ENCODE measurements at places on chromosomes 16 and 17. TPM values are rescaled to one million over a fixed set of nuclear protein-coding genes. Genes with fewer than 3 reads are reported as not detected.

DNA sequence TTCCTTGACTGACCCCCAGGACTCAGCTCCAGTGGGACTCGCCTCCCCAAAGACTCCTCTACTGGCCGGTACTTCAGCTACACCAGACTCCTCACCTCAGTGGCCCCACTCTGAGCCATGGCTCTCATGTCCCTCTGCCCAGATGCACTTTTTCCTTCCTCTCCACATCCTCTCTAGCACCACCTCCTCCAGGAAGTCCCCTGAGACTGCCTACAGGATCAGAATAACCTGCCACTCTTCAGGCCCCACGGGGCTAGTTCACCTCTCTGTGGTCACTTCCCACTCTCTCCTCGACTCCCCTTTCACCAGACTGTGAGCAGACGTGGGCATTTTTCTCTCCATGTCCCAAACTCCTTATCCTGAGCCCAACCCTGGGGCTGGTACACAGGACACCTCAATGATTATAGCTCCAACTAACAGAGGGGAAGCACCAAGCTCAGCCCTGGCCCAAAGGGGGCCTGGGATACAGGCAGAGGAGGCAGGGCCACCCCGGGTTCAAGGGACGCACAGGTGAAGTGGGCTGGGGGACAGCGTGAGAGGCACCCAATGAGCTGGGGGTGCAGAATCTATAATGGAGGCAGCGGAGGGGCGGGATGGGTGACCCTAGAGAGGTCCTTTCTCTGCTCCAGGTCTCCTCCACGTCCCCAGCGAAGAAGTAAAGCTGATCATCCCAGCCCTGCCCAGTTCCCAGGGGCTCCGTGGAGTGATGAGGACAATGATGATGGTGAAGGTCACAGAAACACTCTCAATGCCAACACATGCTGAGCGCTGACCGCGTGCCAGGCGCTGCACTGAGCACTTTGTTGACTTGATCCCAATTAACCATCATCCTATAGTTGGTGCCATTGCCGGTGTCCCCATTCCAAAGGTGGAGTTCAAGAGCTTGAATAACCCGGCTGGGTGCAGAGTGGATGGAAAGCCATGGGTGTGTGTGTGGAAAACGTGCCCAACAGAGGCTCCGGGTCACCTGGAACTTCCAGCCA, 3.9 kb downstream of the TRPV3 start:
- no peak for DNase-seq
- no peak overlapping the region for H3K27ac ChIP-seq
- peaks cover 15% of the 10 kb centered on the region for H3K4me1 ChIP-seq
- no peaks in the 10 kb centered on the region for H3K36me3 ChIP-seq
- no peaks in the 10 kb centered on the region for H3K27me3 ChIP-seq
- no peak overlapping the region for H3K4me3 ChIP-seq

The C1QTNF8 gene
- total RNA-seq = not detected

The OR3A1 gene
- total RNA-seq = 0.23 TPM

The FNDC8 gene
- not detected for total RNA-seq

DNA sequence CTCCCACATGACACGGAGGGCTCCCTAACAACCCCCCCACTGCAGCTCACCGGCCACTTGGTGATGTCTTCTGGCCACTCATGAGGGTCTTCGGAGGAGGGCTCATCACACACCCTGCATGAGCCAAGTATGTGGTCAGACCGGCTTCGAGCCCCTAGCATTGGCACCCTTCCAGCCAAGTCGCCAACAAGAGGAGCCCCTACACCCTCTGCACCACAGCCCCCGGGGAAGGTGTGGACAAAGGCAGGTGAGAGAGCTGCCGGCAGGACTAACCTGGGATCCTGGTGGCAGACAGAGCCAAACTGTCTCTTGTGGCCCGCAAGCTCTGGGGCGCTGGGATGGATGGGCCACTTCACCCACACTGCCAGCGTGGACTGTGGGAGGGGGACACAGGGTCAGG, 6.5 kb downstream of the SNRNP25 start:
- H3K4me1 ChIP-seq = no peaks in the 10 kb centered on the region
- no peaks in the 10 kb centered on the region for H3K27me3 ChIP-seq
- H3K36me3 ChIP-seq = peaks cover 5% of the 10 kb centered on the region
- no peak overlapping the region for H3K4me3 ChIP-seq
- DNase-seq = no peak

DNA sequence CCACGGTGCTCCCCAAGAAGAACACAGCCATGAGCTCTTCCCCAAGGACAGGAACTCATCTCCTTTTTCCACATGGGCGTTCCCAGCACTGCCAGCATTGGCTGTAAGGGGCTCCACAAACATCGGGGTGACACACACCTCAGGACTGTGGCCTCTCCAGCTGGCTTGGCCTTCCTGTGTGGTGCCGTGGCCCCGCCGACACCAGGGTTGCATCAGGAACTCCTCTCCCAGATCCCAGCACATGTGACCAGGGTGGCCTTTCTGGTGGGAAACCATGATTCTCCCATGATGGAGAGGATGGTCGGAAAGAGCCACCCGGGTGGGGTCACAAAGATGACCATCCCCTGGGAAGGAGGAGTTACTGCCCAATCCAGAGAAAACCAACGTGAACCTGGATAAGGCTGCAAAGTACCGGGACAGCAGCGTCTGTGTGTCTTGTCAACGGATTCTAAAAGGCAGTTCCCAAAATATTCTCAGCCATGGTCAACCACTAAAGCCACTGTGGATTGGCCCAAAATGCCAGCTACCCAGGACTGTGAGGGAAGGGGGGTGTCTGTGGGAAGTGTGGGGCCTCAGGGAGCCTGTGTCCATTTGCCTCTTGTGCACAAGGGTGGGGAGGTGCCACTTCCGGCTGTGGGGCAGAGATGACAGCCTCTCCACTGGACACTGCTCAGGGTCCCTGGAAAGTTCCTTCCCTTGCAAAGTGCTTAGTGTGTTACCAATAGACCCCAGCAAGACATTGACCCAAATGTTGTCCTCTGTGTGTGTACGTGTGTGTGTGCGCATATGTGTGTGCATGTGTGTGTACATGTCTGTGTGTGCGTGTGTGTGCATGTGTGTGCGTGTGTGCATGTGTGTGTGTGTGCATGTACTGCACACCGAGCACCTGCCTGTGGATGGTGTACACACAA, 78.0 kb upstream of the CBX4 start:
- no peaks in the 10 kb centered on the region for H3K36me3 ChIP-seq
- no peaks in the 10 kb centered on the region for H3K4me1 ChIP-seq
- no peaks in the 10 kb centered on the region for H3K27me3 ChIP-seq
- no peak for DNase-seq

DNA sequence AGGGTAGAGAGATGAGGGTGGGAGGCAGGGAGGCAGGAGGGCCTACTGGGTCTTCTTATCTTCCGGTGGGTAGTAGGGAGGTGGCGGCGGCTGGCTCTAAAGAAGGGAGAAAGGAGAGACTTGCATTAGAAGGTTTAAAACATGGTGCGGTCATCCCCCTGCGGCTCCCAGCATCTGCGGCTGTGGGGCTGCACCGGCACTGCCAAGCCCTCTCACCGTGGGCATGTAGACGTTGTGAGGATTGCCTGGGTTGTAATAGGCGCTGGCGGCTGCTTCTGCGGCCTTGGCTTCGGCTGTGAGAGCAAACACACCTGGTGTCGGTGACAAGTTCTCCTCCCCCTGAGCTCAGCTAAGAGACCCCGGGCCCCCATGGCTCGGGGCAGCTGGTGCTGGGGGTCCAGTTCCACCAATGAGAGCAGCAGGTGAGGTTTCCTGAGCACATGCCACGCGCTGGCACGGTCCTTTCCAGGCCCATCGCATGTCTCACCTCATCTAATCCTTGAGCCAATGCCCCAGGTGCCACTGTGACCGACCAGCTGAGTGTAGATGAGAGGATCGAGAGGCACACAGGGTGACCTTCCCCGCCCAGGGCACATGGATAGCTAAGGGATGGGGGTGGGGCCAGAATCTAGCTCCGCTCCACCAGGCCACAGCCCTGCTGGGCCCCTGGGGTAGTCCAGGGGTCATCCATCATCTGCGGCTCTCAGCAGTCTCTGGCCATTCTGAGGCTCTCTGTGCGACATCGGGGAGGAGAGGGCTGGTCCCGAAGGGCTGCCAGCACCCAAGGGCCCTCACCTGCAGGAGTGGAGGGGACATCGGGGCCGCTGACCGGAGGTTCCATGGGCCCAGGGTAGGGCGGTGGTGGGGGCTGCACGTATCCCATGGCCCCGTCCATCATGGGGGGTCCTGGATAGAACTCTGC, 2.7 kb upstream of the UNC13D start:
- no peak overlapping the region for H3K4me3 ChIP-seq
- no peak overlapping the region for H3K27ac ChIP-seq
- H3K27me3 ChIP-seq = no peaks in the 10 kb centered on the region
- no peak for DNase-seq
- peaks cover 46% of the 10 kb centered on the region for H3K36me3 ChIP-seq
- H3K4me1 ChIP-seq = peaks cover 42% of the 10 kb centered on the region

The GAS7 gene
- 4.6 TPM for total RNA-seq
